ENCODE measurements at places on chromosomes 2 and 18.

DNA sequence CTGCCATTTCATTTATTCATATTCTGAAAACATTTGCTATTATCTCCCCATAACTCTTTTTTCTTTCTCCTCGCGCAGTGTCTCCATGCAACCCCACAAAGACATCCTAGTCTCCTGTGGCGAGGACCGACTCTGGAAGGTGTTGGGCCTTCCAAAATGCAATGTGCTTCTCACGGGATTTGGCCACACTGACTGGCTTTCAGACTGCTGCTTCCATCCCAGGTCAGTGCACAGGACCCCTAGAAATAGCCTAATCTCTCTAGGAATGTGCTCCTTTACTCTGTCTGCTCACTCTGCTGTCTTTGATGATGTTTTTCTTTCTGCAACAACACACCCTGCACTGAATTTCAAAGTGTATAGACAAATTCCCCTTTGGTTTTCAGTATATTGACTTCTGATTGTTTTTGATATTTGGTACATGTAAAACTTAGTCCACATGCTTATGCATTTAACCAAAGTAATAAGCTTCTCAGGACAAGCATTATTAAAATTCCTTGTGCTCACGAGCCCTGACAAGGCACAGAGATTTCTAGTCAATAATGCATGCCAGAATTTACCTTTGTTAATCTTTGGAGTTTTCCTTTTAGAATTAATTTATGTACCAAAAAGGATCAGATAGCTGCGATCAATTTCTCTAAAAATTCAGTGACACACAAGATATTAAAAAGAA, 548.3 kb upstream of the VWC2L start:
- no peak for DNase-seq

DNA sequence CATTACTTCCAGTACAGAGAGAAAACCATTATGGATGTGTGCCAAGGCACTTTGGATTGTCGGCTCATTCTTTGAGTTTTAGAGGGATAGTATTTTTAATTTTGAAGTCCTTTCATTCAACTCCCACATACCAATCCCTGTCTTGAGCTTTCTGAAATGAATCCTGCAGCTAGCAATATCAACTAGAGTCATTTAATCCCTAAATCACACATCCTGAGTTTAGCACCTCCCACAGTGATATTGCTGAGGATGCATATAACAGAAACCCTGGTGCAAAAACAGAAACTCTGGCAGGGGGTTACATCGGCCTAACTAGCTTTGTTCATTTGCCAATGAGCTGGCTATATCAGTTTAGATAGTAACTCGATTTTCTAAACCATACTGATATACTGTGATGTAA, 427.3 kb downstream of the LRP1B start:
- DNase-seq = no peak

GRCh38 chr18:51867767-51868166, 472.2 kb upstream of the DCC start:
- no peak for DNase-seq

DNA sequence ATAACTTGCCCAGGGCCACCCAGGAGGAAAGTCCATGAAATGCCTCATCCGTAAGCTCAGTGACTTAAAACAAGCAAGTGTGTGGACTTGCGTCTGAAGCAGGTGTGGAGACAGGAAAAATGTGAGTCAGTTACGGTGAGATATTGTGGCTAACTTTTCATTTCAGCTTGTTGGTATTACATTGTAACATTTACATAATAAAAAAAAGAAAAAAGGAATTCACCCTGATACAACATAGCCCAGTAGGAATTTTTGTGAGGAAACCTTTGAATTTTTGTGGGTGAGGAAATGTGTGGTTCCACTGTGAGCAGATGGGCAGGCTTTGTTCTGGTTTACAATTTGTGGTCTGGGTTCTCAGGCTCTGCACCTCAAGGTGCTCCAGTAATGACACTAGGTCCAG, 33.7 kb upstream of the LYPD6B start:
- no peak for DNase-seq

GRCh38 chr2:22885245-22885644, 499.7 kb upstream of the KLHL29 start:
- DNase-seq = no peak

DNA sequence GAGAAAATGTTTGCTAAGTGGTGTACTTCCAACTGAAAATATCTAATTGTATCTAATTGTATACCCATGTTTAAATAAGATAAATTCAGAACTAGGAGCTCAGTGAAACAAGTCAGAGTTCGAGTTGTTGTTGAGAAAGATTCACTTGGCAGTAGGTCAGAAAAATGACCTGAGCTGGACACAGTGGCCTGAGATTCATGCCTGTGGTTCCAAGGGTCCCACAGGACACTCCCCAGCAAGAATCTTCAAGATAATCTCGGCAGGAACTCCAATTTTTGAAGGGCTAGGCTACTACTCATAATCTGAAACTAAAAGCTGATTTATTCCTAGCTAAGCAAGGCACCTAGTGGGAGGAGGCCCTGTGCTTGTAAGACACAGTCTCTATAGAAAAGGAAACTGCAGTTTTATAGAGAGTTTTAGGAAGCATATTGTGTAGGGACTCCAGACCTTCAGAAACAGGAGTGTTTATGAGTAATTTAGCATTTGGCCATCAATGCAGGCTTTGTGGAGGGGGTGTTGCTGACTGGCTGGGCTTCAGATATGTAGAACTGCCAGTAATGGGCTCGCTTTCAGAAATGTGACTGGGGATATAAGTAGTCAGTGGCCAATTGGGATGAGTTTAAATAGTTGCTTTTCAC, 43.2 kb downstream of the SP140 start:
- DNase-seq = no peak

- no peak for DNase-seq
These were observed 76.6 kb upstream of the ARL5A start for GRCh38 chr2:151904807-151905206.

GRCh38 chr18:62558015-62558663, 35.3 kb downstream of the ZCCHC2 start:
- DNase-seq = no peak

DNA sequence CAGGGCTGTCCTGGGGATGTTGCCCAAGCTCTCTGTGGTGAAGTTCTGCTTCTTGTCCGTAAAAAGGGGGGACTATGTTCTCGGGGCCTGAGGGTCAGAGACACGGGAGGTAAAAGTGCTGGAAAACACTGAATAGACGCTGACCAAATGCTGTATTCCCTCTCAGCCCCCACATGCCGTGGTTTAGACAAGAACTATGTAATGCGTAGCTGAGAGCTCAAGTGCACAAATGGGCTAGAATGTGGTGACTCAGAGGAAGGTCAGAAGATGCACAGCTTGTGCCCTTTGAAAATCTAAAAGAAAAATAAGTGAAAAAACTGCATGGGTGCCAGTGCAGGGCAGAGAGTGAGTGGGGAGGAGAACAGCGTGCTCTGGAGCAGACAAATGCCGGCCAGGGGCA, 80.3 kb upstream of the MAP4K4 start:
- no peak for DNase-seq

GRCh38 chr2:17713291-17713690, 40.3 kb downstream of the SMC6 start:
- no peak for DNase-seq

GRCh38 chr2:63788071-63788470, 53.6 kb upstream of the UGP2 start:
- DNase-seq = no peak

DNA sequence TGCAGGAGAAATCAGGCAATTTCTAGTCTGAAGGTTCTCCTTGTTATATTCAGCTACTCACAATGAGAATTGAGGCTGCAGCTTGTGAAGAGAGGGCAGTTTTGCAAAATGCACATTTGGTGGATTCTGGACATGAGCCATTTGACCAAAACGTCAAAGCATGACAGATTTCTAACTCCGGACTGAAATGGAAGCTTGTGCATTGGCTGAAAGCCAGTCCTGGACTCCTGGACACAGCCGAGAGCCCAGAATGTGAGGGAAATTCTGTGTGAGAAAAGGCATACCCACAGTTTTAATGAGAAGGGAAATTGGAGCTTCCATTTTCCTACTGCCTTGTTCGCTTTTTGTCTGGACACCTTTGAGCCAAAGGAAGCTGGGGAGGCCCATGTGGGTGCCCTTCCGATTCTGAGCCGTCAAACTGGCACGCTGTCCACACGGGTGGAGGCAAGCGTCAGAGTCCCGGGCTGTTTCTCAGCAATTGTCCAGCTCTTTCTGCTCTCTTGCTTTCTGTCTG, 23.7 kb upstream of the ROCK2 start:
- DNase-seq = no peak

DNA sequence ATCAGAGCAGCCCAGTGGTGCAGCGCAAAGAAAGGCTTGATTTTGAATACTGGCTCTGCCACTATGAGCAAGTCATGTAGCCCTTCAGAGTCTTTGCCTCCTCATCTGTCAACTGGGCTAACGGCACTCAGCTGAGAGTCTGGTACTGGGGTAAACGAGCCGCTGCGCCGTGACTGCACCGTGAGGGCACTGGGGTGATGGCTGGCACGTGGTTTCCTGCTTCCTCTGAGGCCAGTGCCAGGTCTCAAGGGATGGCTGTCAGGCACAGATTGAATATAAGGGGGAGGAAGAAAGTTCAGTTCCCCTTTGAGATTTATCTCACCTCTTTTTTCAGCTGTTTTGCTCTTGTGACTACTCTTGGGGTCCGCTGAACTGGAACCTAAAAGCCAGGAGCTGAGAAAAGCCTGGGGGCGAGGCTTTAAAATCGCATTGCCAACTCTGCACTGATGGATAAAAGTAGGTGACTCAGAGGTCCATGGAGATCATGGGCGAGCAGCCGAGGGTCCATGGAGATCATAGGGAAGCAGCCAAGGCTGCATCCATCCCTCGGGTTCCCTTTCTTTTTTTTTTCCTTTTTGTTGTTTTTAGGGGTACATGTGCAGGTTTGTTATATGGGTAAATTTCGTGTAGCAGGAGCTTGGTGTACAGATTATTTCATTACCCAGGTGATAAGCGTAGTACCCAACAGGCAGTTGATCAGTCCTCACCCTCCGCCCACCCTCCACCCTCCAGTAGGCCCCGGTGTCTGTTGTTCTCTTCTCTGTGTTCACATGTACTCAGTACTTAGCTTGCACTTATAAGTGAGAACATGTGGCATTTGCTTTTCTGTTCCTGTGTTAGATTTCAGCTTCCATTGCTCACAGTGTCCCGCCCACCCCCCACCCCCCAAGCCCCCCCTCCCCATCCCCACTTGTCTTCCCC, 114.3 kb downstream of the SPP2 start:
- peak; percentile 29 for DNase-seq

DNA sequence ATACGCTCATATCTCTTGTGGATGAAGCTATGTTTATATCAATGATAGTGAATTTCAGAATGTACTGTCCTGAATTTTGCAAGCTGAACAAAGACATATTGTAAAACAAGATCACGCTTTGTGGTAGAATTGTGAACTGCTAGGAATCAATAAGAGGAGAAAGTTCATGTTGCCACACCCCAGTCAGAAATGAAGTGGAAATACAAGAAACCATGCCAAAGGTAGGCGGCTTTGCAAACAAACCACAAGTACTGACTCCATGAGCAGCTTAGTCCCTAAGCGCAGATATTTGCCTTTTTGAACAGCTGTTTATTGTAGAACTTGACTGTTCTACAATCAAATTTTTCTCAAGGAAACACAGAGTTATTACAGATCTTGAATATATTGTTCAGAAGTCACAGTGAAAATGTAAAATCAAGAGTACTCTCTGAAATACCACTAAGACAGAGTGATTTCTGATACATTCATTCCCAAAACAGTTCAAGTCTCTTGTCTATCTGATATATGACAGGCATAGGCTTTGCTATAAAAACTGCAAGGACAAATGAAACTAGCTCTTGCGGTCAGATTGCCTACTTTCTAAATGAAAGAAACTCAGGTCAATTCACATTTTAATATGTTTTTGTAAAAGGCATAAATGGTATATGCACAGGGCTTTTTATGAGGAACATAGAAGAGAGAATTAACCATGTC, 120.9 kb upstream of the CDH19 start:
- DNase-seq = no peak

DNA sequence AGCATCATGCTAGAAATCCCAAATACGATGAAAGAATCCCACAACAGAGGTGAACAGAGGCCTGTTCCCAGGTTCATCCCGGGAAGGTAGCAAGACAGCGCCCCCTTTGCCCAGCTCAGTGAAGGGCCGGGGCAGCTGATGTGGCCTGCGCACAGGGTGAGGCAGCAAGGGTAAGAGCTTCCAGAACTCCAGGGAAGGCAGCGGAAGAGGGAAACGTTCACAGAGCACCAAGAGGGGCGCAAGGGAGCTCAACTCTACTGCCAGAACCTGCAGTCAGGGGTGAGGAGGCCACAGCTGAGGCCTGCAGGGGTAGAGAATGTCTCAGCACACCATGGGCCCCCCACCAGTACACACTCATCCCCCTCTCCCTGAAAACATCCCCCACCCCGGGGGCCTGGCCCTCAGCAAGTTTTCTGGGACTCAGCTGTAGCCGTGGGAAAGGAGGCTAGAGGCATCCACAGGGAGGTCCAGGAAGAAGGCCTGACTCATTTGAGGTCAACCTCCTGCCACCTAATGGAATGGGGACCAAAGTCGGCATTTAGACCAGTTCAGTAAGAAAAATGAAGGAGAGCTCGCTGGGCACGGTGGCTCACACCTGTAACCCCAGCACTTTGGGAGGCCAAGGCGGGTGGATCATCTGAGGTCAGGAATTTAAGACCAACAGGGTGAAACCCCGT, 95.6 kb upstream of the ASAP2 start:
- no peak for DNase-seq
